Aorta (tissue), 5 donors: ENCODE measurements at places on chromosomes 2 and 18. TPM values are rescaled to one million over a fixed set of nuclear protein-coding genes. Genes with fewer than 3 reads are reported as not detected.

Gene SIX3
- polyA plus RNA-seq, result not detected

DNA sequence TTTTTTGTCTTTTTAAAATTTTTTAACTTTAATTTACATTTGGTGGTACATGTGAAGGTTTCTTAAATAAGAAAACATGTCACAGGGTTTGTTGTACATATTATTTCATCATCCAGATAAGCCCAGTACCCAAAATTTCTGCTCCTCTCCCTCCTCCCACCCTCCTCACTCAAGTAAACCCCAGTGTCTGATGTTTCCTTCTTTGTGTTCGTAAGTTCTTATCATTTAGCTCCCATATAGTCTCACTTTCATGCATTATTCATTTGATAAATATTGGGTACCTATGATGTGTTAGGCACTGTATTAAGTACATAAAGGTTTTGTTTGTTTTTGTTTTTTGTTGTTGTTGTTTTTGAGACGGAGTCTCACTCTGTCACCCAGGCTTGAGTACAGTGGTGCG, 5.7 kb upstream of the TGIF1 start:
- DNase-seq, result no peak

- no peak for DNase-seq
These were observed 42.7 kb downstream of the VSNL1 start for GRCh38 chr2:17583166-17583565.

DNA sequence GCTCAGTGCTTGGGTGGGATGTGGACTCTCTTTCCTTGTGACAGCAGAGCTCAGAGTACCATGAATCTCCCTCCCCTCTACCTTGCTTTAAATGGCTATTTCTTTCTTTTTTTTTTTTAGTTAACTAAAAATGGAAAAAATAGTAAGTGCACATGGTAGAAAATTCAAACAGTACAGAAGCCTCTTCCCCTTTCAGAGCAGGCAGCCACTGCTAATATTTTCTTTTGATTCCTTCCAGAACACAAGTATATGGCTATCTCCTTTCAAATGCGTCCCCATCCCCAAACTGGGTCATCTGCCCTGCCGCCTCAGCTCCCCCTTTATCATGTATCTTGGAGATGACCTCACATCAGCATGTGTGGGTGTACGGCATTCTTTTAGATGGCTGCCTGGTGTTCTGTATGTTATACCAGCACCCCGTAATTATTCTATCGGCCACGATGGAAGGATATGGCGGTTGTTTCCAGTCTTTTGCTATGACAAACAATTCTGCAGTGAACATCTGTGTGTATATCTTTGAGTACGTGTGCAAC, 70.5 kb upstream of the DLX2 start:
- no peak for DNase-seq

GRCh38 chr2:235334179-235334578, 159.7 kb upstream of the AGAP1 start:
- DNase-seq, result no peak

GRCh38 chr2:120466704-120467054, 120.7 kb downstream of the INHBB start:
- DNase-seq, result no peak

DNA sequence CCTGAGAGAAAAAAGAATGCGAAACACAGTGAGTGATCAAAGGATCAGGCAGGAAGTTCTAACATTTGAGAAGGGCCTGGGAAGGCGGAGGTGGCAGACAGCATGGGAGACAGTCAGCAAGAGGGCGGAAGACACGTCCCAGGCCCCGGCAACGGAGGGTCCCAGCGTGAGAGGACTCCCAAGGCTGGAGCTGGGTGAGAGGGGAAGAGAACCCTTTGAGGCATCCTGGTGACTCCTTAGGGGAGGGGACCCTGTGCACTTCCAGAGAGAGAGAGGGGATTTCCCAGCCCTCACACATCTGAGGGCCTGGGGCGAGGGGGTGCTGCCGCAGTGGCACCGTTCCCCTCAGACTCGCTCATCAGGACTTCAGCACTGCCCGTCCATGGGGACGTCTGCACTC, 133.4 kb downstream of the RTP5 start:
- DNase-seq, result no peak
